ENCODE measurements at places on chromosomes 13 and 19. TPM values are rescaled to one million over a fixed set of nuclear protein-coding genes. Genes with fewer than 3 reads are reported as not detected.

The ZNF536 gene
- total RNA-seq, result 0.57 TPM

- peaks cover 15% of the 10 kb centered on the region for H3K4me1 ChIP-seq
- no peak for DNase-seq
- no peaks in the 10 kb centered on the region for H3K27me3 ChIP-seq
- H3K27ac ChIP-seq, result no peak overlapping the region
Observed at GRCh38 chr19:10670876-10671804, 17.0 kb downstream of the ILF3 start.

GRCh38 chr13:37207691-37208451, 102.4 kb upstream of the CSNK1A1L start:
- H3K4me1 ChIP-seq, result peaks cover 2% of the 10 kb centered on the region
- no peaks in the 10 kb centered on the region for H3K27me3 ChIP-seq
- no peaks in the 10 kb centered on the region for H3K36me3 ChIP-seq

The UHRF1 gene
- total RNA-seq, result 79.1 TPM

DNA sequence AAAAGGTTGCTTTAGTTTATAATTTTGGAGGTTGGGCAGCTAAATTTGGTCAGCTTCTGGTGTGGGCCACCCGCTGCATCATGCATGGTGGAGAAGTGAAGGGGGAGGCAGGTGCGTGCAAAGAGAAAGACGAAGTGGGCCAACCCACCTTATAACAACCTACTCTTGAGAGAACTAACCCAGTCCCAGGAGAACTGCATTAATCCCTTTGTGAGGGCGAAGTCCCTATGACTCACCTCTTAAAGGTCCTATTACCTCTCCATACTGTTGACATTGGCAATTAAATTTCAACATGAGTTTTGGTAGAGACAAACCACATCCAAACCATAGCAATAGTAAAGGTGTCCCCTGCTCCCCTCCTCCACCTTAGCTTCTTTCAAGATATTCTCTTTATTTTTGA, 7.7 kb upstream of the FGF9 start:
- H3K27ac ChIP-seq, result no peak overlapping the region
- peaks cover 4% of the 10 kb centered on the region for H3K36me3 ChIP-seq
- DNase-seq, result no peak
- no peaks in the 10 kb centered on the region for H3K4me1 ChIP-seq

- no peaks in the 10 kb centered on the region for H3K27me3 ChIP-seq
- no peak overlapping the region for H3K27ac ChIP-seq
- no peak for DNase-seq
- H3K4me3 ChIP-seq, result no peak overlapping the region
Observed at GRCh38 chr13:37068962-37069361, 9.5 kb upstream of the SUPT20H start.

The HMG20B gene
- total RNA-seq, result 78.3 TPM

The NLRP4 gene
- total RNA-seq, result not detected

DNA sequence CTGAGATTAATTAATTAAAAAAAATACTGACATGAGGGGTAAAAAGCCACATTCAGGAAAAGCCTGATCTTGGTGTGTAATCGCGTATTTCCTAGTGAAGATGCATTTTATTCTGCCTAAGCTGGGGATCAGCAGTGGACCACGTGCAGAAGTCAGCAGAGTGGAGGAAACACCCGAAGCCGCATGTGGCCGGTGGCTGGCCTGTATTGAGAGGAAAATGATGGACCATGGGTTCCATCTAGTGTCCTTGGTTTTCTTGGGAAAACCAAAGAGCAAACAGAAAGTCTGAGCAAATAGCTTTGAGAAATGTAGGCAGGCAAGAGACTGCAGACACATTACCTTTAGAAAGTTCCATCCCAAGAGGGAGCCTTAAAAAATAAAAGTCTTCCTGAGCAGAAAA, 23.7 kb upstream of the SHISA2 start:
- DNase-seq, result no peak
- H3K4me1 ChIP-seq, result peaks cover 9% of the 10 kb centered on the region
- H3K36me3 ChIP-seq, result no peaks in the 10 kb centered on the region
- H3K27ac ChIP-seq, result no peak overlapping the region
- H3K27me3 ChIP-seq, result peaks cover 11% of the 10 kb centered on the region

DNA sequence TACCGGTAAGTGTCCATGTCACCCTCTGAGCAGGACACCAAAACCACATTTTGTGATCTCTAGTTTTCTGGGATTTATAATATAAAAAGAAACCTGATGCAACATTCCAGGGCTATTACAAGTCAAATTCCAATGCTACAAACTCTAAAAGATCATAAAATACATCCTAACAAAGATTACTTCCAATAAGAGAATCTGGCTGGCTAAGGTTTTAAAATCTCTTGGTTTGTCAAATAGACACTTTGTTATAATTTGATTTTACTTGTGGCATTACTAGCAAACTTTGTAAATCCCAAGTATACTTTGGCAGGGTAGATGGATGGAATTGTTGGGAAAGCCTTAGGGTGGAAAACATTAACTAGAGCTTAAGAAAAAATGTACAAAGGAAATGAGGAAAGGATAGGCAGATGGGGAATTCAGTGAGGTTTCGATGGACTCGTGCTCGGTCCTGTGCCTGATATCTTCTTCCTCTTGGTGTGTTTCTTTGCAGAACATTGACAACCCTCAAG, 74.0 kb upstream of the POMP start:
- peaks cover 12% of the 10 kb centered on the region for H3K4me1 ChIP-seq
- no peak for DNase-seq
- peaks cover 15% of the 10 kb centered on the region for H3K27me3 ChIP-seq

DNA sequence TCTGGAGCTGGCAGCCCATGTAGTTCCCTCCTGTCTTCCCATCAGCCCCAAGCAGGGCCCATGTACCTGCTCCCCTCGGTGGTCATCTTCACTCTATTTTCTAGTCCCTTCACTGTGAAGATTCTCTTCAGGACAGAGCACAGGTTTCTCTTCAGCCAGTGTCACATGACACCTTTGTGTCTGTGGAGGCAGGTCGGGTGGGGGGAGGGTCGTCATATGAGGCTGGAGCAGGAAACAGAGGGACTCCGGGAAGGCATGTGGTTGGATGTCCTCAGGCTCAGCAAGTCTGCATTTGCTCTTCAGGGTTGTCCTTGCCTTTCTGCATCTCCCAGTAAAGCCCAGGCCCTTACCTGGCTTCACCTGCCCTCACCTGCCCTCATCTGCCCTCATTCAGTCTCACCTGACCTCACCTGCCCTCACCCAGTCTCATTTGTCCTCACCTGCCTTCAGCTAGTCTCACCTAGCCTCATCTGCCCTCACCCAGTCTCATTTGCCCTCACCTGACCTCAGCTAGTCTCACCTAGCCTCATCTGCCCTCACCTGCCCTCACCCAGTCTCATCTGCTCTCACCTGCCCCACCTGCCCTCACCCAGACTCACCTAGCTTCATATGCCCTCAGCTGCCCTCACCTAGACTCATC, 120.3 kb downstream of the ZDHHC20 start:
- H3K4me1 ChIP-seq, result peaks cover 15% of the 10 kb centered on the region
- peak overlapping the region; percentile 85 for H3K27ac ChIP-seq
- no peak for DNase-seq
- H3K27me3 ChIP-seq, result no peaks in the 10 kb centered on the region
- H3K36me3 ChIP-seq, result no peaks in the 10 kb centered on the region
- H3K4me3 ChIP-seq, result no peak overlapping the region

DNA sequence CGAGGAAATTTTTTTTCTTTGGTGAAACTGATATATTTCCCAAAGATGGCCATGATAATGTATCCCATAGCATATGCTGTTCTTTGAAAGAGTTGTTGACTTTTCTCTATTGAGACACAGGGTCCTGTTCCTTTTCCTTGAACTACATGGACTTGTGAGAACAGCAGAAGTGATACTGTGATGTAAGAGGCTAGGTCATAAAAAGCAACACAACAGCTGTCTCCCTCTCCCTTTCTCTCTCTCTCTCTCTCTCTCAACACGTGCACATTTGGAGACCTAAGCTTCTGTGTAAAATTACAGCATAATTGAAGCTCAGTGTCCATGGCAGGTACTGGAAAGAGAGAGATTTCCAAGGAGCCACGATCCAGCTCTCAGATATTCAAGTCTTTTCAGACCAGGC, 1712.4 kb downstream of the EFNB2 start:
- H3K27me3 ChIP-seq, result no peaks in the 10 kb centered on the region
- DNase-seq, result no peak
- H3K4me3 ChIP-seq, result no peak overlapping the region
- H3K27ac ChIP-seq, result no peak overlapping the region

The SLC25A41 gene
- 1.1 TPM for total RNA-seq

- H3K36me3 ChIP-seq, result no peaks in the 10 kb centered on the region
- H3K27me3 ChIP-seq, result peaks cover 3% of the 10 kb centered on the region
- H3K4me3 ChIP-seq, result no peak overlapping the region
- no peak for DNase-seq
- H3K4me1 ChIP-seq, result peaks cover 42% of the 10 kb centered on the region
- no peak overlapping the region for H3K27ac ChIP-seq
Observed at GRCh38 chr13:50989476-50989875, 79.9 kb downstream of the RNASEH2B start.

The PARP4 gene
- total RNA-seq, result 30.3 TPM

The RETN gene
- not detected for total RNA-seq

Data from type B pancreatic cell (in vitro differentiated cells).